ENCODE measurements at places on chromosomes 7 and 10.

- no peak for DNase-seq
Measured at GRCh38 chr7:7581531-7582179, 15.0 kb downstream of the MIOS start.

- no peak for DNase-seq
Measured at GRCh38 chr7:153021542-153021941, 262.0 kb downstream of the ACTR3B start.

GRCh38 chr7:91427051-91427450 is 162.8 kb downstream of the FZD1 start:
- DNase-seq = no peak

- DNase-seq = no peak
Measured at GRCh38 chr10:89346405-89347254, 18.8 kb downstream of the IFIT3 start.

DNA sequence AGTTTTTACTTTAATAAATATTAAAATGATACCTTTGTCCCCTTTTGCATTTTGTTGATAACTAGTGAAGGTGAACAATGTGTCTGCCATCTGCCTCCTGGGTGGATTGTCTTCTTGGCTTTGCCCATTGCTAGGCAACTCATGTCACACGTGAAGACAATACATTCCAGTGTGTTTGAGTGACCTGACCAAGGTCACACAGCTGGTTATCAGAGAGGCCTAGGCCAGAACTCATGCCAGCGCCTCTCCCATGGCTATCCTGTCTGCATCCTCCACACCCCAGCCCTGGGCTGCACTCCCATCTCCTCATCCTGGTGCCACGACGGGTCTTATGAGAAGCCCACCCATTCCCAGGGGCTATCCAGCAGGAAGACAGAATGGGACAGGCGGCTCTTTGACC is 108.7 kb downstream of the PLCE1 start:
- DNase-seq = no peak

GRCh38 chr7:71131256-71132126 is 453 bp upstream of the GALNT17 start:
- no peak for DNase-seq

All from NCI-H510A (cell line).